Pancreas (tissue), 10 donors: ENCODE measurements at places on chromosomes 1 and 21. TPM values are rescaled to one million over a fixed set of nuclear protein-coding genes. Genes with fewer than 3 reads are reported as not detected.
A peak's percentile ranks its signal among the peaks of the same experiment; 100 is the strongest.

GRCh38 chr1:232477728-232478127, 152.2 kb downstream of the SIPA1L2 start:
- DNase-seq = no peak

COL11A1 gene
- 0.52 TPM for polyA plus RNA-seq

HES4 gene
- 31.9 TPM for polyA plus RNA-seq

- no peak for DNase-seq
Observed at GRCh38 chr1:153444078-153444477, 16.4 kb downstream of the S100A7 start.

GRCh38 chr1:77064246-77064645, 155.0 kb downstream of the PIGK start:
- DNase-seq = no peak

- no peak for DNase-seq
Observed at GRCh38 chr1:53987880-53988279, 30.1 kb downstream of the LDLRAD1 start.

ZBTB48 gene
- 143 TPM for polyA plus RNA-seq

DNA sequence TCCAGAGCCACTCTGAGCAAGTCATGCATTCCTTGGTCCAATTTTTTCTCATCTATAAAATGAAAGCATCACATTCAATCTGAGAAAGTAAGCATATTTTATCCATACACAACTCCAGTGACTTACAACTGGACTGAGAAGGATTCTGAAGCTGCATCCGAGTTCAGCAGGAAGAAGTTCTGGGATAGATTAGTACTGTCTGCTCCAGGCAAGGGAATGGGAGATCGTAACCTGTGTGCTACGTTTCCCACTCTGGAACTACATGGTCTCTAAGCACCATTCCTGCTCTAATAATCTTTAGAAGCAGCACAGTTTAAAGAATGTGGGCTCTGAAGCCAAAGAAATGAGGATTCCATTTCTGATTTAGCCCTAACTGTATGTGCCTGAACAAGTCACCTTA, 79.4 kb downstream of the LACTBL1 start:
- no peak for DNase-seq

- DNase-seq = no peak
Observed at GRCh38 chr1:236681219-236681618, 5.1 kb upstream of the ACTN2 start.

DNA sequence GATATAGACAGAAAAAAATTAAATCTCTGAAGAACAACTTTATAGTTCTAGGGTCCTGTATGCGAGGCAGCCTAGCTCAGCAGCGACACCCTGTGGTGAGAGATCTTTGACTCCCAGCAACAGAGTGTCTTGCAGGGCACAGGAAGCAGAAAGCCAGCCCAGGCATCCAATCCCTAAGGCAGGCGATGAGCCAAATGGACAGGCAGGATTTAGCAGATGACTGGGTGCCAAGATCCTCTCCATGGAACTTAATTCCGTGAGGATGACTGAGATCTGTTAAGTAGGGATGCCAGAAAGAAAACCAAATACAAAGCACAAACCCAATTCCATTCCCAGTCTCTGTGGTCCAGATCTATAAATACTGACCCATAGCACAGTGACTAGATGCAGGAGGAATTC, 38.8 kb downstream of the HLCS start:
- DNase-seq = peak; percentile 72

SLC25A34 gene
- 6.9 TPM for polyA plus RNA-seq

DNA sequence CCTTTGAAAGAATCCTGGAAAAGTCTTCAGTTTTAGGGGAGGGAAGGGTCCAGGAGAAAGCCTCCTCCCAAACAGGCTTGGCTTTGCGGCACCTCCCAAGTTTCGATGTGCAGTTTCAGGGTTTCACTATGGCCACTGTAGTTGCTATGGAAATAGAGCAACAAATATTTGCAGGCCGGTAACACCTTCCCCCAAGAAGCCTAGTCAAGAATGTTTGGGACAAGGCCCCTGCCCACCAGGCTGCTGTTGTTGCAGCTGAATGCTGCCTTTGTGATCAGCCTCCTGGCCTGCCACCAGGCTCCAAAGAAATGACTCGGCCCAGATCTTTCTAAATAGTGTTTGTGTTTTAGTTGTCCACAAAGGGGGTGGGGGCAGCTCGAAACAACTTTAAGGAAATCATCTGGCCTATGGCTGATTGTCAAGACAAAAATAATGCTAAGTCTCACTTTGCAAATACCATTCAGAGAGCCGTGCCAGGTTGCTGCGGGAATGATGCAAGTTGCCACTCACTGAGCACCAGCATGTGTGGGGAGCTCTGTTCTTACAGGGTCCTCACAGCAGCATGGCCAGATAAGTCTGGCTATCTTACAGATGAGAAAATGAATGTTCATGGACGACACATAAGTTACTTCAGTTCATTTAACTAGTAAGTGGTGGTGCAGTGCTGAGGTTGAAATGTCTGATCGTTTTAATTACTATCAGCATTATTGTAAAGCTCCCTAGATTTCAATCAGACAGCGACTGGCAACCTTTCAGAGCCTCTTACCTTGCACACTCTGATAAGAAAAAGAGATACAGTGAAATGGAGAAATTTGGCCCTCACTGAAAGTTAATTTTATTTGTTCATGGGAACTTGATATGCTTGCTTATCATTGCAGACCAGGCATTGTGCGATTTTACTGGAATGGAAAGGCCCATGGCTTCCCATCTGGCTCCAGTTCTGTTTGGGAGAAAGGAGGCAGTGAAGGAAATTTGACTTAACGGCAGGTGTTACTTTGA, 91.2 kb upstream of the JUN start:
- DNase-seq = peak; percentile 67

ATP6V1G3 gene
- not detected for polyA plus RNA-seq

DNA sequence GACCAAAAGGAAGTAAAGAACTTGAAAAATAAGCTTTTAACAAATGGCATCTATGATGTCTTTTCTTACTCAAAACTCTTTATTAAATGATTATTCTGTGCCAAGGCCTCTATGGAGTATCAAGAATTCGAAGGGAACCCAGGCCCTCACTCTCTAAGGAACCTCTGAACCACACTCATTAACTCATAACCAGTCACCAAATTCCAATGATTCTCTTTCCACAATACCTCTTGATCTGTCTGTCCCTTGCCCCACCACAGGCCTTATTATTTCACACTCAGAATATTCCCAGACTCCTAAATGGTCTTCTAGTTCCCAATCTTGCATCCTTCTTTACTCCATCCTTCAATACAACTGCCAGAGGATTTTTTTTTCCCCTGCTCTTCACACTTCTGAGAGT, 37.0 kb downstream of the PCSK9 start:
- DNase-seq = no peak

DNA sequence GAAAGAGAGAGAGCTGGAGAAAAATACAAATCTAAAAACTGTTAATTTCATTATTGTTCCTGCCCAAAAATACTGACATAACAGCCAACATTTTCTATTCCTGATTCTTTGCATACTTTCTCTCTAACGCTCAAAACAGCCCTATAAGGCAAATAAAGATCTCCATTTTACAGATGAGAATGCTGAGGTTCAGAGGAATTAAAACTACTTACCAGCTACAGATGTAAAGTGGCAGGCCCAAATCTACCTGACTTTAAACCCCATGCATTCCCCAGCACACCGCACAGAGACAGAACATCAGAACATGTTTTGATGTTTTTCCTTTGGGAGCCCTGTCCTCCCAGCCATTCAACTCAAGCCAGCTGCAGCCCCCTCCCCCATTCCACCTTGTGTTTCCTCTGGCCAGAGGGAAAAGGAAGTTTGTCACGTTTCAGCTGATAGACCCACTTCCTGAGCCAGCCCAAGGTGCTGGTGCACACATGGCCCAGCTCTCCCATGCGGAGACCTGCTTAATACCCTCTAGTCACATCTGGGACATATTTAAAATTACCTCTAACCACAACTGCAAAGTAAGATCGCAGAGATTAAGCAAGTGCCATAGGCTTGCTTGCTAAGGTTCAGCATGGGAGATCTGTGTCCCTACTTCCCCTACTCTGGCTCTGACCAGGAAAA, 133.1 kb upstream of the NFIA start:
- no peak for DNase-seq

CHIA gene
- not detected for polyA plus RNA-seq

CYP4A11 gene
- 0.23 TPM for polyA plus RNA-seq

GRCh38 chr1:42152119-42152518, 1.1 kb upstream of the GUCA2B start:
- DNase-seq = no peak

DNA sequence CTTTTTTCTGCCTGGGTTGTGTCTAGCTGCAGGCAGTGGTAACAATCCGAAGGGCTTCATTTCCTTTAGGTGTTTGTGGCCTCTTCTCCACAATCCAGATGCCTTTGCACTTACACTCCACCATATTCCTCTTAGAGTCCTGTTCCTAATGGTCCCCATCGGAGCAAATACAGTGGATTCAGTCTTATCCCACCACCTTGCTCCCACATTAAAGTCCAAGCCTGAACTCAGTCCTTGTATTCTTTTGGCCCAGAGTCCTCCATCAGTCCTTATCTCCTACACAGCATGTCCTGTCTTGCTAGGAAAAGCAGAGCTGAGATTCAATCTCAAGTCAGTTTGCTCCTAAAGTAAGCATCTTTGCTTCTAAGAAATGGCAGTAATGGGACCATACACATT, 8.8 kb downstream of the CYP2J2 start:
- DNase-seq = no peak

GRCh38 chr1:30377230-30378002, 346.0 kb downstream of the MATN1 start:
- DNase-seq = no peak

DNA sequence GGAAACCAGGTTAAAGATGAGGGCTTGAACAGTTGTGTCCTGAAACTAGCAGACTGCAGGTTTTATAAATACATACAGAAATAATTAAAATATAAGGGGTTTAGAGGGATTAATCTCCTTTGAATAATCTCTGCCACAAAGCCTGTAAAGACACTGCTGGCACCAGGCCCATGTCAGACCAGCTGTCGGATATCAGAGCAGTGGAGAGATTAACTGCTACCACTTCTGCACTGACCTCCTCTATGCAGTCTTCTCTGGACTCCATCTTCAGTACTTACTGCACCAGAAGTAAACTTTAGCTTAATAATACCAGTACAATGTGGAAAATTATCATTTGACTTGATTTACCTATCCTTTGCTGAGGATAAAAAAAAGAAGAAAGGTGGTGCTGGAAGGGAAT, 128.6 kb downstream of the LHX4 start:
- DNase-seq = no peak

- DNase-seq = no peak
Observed at GRCh38 chr1:34037109-34037508, 127.9 kb downstream of the CSMD2 start.

MYCL gene
- polyA plus RNA-seq = 3.0 TPM

GRCh38 chr1:31577515-31578192, 1.3 kb downstream of the TINAGL1 start:
- DNase-seq = no peak

DNA sequence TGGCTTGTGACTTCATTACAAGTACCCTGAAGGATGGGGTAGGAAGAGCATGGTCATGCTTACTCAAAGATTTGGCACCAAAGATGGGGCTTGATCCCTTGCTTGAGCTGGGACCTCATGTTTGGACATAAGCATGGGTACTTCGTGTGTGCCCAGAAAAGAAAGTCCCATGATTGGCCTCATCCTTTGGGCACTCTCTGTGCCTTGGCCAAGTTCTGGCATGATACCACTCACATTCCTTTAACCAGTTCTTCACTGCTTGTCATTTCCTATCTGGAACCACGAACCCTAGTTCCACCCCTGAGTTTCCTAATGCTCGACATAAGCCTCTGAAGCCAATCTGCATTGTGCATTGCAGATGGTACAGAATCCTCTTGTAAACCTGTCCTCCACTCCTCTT, 107.0 kb downstream of the NAV1 start:
- DNase-seq = no peak

DNA sequence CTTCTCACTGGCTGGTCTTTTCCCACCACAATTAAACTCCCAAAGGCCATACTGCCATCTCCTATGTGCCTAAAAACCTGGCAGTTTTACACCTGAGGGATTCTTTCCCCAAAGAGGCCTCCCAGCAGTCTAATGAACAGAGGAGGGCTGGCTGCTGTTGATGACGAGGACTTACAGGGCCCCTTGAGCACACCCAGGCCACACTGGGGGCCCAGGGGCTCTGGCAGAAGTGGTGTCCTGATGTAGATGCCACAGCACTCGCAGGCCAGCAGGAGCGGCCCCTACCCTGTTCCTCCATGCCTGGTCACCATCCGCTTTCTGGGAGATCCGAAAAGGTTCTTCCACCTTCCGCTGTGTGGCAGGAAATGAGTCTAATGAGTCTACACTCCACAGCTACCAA, 24.2 kb downstream of the POFUT2 start:
- peak; percentile 6 for DNase-seq

LHX8 gene
- not detected for polyA plus RNA-seq

IRF6 gene
- 13.1 TPM for polyA plus RNA-seq

DNA sequence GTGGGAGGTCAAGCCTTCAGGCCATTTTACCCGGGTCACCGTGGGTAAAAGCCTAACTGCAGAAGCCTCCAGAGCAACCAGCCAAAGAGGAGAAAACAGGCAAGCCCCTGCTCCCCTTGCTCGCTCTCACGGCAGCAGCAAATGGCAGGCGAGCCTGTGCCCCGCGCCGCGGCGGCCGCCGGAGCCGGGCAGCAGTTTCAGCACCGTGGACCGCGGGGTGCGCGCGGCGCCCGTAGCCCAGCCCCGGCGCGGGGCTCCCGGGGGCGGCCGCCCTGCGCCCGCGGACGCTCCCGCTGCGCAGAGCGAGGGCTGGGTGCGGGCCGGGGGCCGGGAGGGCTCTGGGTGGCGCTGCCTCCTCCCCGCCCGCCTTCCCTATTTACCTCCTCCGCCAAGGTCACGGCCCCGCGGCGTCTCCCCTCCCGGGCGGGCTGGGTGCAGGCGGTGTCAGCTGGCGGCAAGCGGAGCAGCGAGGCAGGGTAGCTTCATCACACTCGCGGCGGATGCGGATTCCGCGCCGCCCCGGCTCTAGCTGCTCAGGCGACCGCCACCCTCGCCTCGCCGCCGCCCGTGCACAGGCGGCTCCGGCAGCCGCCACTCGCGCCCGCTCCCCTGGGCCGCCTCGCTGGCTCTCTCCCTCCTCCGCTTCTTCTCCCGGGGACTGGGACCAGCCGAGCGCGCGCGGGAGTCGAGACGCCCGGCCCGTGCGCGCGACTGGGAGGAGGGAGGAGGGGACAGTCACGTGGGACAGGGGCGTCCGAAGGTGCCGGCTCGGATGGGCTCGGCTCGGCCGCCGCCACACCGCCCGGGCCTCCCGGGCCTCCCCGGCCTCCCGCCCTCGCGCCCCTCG, at the start of gene RGS7:
TSS of gene RGS7 (minus strand) at position 687 of the 847 bp plus-strand sequence.
- peak; percentile 26 for DNase-seq

DNA sequence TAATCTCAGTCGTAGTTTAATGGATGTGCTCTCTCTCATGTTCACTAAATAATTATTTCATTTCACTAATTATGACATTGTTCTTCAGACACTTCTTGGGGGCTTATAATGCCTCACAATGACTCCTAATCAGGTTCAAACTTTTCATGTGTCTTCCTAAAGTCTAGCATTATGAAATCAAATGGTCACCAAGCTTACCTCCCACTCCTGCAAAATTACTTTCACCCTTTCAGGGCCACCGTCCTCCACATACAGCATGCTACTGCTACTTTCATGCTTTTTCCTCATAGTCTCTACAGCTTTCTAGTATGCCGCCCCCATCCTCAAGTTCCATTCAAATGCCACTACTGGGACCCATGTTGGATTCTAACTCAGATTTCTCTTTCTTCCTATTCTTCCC, 59.8 kb upstream of the C1orf53 start:
- DNase-seq = no peak
